ENCODE measurements at places on chromosomes 6 and 20.

- DNase-seq = peak; percentile 51
Observed at GRCh38 chr6:138410972-138411880, 7.2 kb downstream of the HEBP2 start.

DNA sequence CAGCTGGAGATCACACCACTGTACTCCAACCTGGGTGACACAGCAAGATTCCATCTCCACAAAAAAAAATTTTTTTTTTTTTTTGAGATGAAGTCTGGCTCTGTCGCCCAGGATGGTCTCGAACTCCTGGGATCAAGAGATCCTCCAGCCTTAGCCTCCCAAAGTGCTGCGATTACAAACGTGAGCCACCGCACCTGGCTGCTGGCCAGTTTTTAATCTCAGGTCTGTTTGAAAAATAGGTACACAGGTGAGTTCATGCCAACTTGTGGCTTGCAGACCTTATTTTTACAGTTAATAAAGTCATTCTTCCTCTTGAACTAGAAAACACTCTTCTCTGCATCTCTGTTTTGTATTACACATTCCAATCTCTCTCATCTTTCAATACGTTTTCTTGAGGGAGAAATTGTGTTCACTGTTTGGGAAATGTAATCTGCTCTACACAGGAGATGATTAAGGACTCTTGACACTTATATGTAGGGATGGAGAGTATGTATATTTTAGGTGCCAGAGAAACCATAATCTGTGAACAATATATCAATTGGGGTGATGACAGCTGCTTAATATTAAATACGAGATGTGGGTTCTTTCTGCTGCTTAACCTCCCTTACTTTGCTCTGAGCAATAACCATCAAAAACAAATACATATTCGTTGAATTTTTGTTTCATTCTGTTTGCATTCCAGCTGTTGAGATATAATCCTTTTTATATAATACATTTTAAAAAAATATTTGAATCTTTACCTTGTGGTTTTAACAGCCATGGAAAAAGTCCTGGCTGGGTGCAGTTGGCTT is 17.7 kb upstream of the RIPOR3 start:
- no peak for DNase-seq

- no peak for DNase-seq
Observed at GRCh38 chr6:39003072-39003471, 45.5 kb upstream of the GLP1R start.

DNA sequence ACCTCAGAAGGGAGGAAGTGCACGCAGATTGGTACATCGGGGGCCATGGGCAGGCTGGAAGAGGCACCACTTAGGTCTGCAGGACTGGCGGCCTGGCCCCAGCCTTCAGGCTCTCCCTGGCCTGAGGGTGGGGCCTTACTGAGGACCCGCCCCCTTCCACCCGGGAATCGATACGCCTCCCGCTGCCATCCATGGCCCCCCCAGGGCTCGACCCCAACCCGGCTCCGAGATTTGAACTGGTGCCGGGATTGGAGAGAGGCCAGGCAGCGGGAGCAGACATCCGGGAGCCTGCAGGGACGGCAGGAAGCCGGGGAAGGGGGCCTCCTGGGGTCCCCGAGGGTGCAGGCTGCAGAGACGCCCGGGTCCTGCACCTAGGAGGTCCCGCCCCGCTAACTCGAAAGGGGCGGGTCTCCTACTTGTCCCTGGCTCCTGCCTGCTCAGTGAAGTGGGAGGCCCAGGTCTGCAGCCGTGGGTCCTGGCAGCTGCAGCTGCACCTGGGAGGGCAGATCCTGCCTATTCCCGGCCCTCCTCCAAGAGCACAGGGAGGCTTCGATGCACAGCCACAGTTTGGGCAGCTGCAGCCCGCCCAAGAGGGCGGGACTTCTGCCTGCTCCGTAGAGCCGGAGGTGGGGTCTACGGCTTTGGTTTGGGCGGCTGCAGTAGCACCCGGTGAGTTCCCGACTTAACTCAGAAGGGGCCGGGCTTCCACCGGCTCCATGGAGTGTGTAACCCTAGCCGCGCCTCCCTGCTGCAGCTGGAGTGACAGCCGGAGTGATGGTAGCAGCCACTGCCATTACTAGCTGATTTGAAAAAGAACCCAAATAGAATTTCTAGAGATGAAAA is 35.2 kb upstream of the TBC1D22B start:
- DNase-seq = peak; percentile 89

- DNase-seq = no peak
Observed at GRCh38 chr6:32639440-32640394, 2.5 kb downstream of the HLA-DQA1 start.

GRCh38 chr6:11163932-11164331 is 52.4 kb upstream of the ERVFRD-1 start:
- DNase-seq = no peak

- DNase-seq = peak; percentile 78
Observed at GRCh38 chr6:28923318-28924102, at the start of gene TRIM27. Gene TRIM27, minus strand, starts transcription at chr6:28923985. Its CDS starts 353 bp downstream, at chr6:28923632.

Measured in fibroblast of pulmonary artery (primary cell).